Activated gamma-delta T cell treated with Interleukin-2 at 50 U/mL for 16 hours (primary cell): ENCODE measurements at places on chromosomes 7 and 10.

DNA sequence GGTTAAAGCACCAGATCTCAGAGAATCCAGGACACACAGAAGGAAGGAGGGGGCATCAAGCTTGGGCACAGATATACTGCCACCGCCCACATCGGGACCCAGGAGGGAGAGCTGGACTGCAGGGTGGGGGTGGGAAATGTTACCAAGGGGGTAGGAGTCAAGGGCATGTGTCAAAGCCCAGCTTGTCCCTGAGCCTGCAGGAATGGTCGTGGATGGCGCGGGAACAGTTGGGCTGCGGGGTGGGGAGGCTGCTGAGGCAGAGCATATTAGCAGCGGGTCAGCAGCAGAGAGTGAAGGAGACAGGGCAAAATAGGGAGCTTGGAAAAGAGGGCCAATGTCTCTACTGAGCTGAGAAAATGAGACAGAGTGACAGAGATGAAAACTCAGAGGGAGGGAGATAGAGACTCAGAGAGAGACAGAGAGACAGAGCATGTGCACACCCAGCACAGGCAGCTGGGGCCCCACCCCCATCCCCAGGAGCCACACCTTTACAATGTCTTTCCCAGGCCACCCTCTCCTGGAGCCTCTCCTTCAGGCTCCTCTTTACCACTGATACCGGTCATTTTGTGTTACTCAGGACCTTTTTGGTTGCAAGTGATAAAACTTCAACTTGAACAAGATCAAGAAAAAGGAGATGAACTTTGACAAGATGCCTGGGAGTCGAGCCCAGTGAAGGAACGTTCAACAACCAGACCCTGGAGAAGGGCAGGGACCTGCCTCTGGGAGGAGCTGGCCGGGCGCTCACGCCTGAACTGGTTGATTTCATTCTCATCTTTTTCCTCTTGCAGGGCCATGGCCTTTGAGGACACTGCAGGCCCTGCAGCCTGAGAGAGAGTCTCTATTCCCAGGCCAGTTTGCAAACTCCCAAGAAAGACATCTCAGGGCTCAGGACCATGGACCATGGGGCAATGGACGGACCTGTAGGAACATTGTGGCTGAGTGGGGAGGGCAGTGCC is 50.0 kb downstream of the AOC1 start:
- DNase-seq, result no peak

DNA sequence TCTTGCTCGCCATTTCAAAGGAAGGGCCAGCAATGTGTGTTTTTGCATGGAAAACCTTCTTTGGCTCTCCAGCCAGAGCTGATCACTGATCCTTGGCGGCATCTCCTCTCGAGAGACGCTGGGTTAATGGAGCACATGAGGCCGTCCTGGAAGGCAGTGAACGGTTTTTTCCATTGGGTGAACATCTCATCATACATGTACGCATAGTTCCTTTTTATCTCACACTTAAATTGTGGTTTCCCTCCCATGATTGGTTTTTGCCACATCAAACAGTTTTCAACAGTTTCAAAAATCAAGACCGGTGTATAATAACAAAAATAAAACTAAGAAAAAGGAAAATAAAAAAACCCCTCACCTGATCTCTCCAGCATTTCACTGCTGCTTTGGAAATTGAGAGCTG is 276.4 kb downstream of the TCF7L2 start:
- DNase-seq, result no peak

DNA sequence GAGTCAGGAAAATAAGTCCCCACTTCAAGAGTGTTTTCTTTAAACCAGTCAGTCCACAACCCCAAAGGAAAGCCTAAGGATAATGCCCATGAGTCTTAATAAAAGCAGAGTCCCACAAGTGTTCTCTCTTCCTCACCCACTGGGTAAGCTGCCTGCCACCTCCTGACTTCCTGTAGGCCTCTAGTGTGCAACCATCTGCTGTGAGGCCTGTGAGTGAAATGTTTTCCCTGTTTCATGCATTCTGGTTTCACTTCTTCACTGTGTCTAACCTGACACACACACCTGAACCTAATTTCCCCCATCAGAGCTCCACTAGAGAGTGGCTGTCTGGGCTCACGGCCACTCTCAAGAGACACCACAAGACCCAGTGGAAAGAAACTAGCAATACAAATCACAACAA is 38.9 kb upstream of the GDF10 start:
- peak; percentile 21 for DNase-seq

DNA sequence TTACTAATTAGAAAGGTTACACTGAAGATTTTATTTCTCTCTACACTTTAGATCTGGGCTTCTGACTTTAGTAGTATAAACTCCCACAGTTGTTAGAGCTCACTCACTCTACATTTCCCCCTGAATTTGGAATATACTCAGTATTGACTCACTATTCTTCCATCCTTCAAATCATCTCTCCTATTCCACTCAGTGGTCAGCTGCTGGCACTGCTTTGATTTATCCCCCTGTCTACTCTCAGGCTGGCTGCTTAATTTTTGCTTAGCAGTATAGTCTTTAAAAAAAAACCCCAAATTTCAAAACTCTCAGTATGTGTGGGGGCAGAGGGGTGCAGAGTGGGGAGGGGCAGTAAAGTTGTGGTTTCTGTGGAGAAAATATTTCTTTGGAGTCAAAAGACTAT is 68.9 kb downstream of the CDK6 start:
- no peak for DNase-seq

GRCh38 chr10:28254290-28254985 is 48.4 kb downstream of the MPP7 start:
- DNase-seq, result no peak

- DNase-seq, result no peak
Measured at GRCh38 chr7:75849573-75849972, 29.3 kb upstream of the RHBDD2 start.

- no peak for DNase-seq
Measured at GRCh38 chr7:141673346-141673745, 28.6 kb downstream of the DENND11 start.

GRCh38 chr10:33897291-33897752 is 562.9 kb upstream of the NRP1 start:
- no peak for DNase-seq

DNA sequence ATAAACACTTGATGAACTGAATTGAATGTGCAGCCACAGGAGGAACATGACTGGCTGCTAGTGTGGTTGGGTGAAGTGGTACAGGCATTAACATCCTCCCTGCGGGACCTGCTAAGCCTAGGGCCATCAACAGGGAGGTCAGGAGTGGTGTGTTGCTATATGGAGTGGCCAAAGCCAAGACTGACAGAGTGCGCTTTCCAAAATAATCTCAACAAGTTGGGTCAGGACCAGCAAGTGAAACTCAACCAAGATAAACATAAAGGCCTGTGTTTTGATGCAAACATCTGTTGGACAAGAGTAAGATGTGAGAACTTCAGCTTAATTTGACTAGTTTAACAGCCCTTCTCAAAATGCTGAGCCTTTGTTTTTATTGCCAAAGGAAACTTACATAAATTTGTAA is 97.7 kb downstream of the WDFY4 start:
- DNase-seq, result no peak

DNA sequence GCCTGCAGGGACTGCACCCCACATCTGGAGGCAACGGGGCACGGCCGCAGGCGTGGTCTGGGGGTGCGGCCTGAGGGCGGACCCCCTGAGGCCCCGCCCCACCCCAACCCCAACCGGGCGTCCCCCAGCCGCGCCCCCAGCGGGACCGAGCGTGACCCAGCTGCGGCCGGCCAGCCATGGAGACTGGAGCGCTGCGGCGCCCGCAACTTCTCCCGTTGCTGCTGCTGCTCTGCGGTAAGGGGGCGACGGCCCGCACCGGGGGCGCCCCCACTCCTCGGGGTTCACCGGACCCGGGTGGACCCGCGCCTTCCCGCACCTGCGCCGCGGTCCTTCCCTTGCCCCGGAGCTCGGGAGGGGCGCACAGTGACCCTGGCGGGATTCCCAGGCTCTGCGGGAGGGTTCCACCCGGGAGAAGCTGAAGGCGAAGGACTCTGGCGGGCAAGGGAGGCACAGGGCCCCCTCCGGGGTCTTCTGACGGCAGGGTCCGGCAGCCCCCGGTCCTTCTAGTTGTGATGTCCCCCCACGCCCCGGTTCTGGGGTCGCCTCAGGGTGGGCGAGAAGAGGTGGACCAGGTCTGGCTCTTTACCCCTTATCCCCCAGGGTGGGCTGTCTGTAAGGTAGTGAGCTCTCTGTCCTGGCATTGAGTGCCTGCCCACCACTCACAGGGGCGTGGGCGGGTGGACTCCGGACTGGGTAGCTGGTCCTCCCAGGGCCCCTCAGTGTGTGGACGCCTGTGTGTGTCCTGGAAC is at the start of gene RAMP3:
RAMP3 (plus strand) TSS at position 139 of the 749 bp plus-strand sequence; CDS start at position 177, 38 bp downstream.
- no peak for DNase-seq

GRCh38 chr10:21144047-21144446 is 246.9 kb upstream of the NEBL start:
- no peak for DNase-seq

- DNase-seq, result no peak
Measured at GRCh38 chr10:87916515-87916914, 53.1 kb downstream of the PTEN start.

DNA sequence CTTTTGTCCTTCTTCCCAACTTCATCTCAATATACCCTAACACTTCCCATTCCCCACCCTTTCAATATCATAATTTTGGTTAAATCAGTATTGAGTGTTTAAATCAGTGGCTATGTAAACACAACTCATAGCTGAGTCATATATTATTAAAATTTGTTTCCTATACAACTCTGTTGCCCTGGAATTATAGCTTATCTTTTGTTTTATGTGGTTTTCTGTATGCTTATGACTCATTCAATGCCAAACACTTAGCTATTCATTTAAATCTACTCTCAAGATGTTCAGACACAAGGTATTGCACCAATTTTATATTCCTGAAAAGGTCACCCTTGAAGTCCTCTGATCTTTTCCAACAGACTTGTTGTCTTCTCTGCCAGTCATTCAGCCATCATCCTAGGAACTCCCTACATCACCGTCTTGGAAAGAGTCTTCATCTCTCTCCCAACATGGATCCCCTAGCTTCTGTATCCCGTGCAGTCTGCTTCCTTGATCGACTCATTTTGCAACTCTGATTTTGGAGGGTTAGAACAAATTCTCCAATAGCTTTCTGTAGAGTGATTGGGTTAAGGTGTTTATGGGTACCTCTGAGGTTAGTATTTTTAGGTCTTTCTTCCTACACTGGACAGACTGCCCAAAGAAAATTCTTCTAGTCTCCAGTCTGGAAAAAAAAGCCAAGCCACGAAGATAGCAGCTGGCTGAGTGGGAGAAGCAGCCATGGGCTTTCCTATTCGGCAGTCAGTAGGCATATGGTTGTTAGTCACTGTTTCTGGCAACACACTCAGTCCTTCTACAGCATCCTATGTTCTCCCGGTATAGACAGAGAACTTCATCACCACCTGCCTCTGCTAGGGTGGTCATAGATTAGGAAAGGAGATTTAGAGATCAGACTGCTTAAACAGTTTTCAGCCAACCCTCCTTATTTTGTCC is 102.1 kb downstream of the CRPPA start:
- no peak for DNase-seq

GRCh38 chr10:81679291-81679690 is 195.7 kb upstream of the NRG3 start:
- DNase-seq, result no peak

DNA sequence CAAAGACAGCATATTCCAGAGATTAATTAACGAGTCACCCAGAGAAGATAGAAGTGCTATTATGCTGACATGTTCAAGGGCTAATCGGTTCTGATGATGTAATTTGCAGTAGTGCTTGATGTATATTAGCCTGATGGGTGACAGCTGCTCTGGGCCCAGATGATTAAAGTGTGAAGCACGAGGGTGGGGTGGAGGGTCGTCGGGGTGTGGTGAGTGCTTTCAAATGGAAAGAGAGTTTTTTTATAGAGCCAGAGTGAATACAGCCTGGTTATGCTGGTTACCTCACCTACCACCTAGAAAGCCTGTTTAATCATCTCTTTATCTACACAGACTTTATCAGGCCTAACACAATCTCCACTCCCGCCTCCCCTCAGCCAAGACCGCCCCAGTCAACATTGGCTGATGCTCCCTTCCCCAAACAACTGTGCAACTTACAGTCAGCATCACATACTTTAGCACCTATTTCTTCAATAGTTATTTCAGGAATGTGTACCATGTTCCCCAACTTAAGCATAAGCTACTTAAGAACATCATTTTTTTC is 11.5 kb upstream of the STN1 start:
- no peak for DNase-seq

DNA sequence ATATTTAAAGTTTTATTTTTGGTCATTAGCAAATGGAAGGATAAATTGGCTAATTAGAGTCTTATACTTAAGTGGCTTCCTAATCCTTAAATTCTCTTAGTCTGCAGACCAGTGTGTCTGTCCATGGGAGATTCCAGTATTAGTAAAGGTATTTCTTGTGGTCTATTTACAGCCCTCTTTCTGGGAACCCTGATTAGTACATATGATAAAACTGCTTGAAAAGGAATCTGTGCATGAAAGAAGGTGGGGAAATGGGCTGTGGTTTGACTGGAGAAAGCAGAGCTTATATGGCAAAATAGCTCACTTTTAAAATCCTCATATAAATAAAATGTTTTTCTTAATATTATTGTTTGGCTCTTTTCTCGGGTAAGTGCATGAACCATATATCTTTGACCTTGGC is 124.5 kb upstream of the RHOBTB1 start:
- no peak for DNase-seq

DNA sequence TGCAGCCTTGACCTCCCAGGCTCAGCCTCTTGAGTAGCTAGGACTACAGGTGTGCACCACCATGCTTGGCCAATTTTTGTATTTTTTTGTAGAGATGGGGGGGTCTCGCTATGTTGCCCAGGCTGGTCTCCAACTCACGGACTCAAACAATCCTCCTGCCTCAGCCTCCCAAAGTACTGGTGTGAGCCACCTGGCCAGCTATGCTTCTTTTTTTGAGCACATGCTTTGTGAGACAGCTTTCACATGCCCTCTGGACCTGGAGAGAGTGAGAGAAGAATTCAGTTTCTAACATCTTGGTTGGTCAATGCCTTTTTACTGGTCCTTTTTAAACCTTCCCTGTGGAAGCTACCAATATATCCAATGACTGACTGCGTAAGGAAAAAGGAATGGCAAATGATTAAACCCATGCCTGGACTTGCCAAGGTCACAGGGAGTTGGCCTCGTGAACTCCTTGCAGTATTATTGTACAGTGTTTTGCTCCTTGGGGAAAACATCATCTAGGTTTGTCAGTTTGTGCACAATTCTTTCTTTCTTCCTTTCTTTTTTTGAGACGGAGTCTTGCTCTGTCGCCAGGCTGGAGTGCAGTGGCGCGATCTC is 6.2 kb upstream of the FOXK1 start:
- DNase-seq, result no peak

DNA sequence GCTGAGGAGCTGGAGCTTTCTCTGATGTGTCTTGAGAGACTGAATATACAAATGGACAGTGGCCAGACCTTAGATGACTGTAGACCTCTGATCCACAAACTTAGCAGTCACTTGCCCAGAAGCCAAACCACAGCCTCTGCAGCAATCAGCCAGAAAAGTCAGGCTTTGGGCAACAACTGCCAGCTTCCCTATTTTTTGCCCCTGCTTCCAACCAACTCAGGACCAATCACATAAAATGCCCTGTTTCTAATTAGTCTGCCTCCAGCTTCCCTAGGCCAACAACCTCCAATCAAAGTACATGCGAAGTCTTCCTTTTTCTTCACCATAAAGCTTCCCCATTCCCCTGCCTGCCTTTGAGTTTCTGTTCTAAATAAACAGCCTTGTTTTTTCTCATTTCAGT is 37.8 kb upstream of the CACUL1 start:
- DNase-seq, result no peak

GRCh38 chr10:63703113-63703670 is 182.0 kb downstream of the REEP3 start:
- no peak for DNase-seq
